ENCODE measurements at places on chromosomes 2 and 18.

DNA sequence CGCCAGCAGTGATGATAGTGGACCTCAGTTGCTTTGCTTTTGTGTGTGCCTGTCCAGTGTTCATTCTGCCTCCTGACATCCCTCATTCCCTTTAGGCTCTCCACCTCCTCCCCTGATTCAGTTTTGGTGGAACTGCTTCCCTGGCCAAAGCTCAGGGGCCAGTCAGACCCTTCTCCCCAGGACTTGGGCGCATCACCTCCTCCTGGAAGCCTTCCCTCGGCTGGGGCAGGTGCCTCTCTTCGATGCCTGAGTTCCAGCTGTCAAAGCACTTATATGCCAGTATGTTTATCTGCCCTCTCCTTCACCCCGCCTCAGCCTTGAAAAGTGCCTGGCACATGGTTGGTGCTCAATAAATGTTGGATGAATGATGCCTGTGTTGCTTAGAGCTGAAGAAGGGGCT lies 11.5 kb downstream of the NMUR1 start:
- DNase-seq, result no peak

- DNase-seq, result no peak
Observed at GRCh38 chr2:149540138-149540537, 47.4 kb downstream of the MMADHC start.

- DNase-seq, result no peak
Observed at GRCh38 chr2:16394986-16395550, 270.6 kb downstream of the CYRIA start.

DNA sequence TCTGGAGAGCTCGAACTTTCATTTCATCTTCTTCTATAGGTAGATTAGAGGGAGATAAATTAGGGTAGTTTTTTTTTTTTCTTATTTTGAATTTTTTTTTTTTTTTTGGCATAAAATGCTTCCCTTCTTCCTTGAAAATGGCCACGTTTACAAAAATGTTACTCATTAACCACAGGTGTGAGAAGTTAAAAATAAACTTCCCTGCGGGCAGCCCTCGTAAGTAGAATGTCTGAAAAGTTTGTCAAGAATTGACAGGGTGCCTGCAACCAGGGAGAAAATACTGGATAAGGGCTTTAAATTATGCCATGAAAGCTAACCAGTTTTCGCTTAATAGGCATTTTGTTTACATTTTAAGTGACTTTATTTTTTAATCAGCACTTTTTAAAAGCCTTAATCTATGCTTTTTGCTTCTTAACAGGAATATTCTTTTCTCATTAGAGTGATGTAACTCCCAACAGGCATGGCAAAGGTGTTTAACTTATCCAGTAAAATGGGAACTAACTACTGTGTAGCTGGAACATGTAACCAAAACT lies 4.2 kb upstream of the FN1 start:
- DNase-seq, result peak; percentile 63

GRCh38 chr2:151329998-151330397 lies 27.4 kb upstream of the TNFAIP6 start:
- no peak for DNase-seq

Data from astrocyte (in vitro differentiated cells and primary cell).